ENCODE measurements at places on chromosomes 4 and X.

DNA sequence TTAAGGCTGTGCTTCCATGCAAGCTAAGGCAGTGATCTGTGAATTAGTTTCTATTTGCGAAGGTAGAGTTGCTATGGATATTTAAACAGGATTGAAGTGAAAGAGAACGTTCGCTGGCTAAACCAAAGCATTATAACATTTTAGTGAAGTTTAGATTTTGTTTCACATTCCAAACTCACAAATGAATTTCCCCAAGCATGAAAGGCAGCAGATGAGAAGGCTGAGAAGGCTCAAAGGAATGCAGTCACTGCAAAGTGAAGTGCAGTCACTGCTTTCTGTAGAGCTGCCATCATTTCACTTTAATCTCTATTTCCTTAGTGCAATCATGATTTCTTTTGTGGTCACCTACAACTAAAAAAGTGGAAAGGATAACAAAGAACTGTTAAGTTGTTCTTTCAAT is 334.7 kb upstream of the NR3C2 start:
- DNase-seq = no peak

DNA sequence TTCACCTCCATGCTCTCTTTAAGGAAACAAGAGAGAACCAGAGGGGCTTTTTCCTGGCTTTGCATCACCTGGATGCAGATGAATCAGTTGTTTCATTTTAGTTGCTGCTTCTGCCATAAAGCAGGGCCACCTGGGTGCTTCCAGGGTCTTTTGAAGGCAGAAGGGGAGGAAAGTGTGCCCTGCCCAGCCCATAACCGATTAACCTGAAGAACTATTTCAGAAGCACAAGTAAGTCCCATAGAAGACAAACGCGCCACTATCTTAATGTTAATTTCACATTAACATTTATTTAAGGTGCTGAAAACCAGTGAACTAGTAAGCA is 32.1 kb downstream of the IRF2 start:
- DNase-seq = no peak

DNA sequence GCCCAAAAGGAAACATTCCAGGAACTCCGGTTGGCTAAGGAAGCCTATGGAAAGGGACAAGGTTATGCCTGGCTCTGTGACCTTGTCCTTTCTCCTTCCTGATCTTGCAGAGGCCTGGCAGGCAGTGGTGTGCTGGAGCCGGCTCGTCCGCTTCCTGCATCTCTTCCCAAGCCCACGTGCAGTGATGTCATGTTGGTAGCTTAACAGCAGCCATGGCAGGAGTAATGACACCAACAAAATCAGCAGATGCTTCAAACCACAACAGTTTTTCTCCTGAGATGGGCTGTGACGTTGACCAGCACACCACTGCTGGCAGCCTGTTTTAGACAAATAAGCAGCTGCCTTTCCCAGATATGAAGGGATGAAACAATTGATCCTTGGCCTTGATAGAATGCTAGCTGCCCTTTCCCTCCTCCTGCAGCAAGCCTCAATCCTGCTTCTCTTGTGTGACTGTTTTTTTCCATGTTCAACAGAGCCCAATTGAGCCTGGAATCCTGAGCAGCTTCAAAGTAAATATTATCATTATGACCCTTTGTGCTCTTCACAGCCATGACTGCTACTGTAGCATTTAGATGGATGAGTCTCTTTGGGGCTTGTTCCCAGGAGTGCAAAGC is 23.4 kb downstream of the SEPTIN6 start:
- no peak for DNase-seq

GRCh38 chr4:26108054-26108453 is 194.0 kb downstream of the SMIM20 start:
- DNase-seq = no peak

DNA sequence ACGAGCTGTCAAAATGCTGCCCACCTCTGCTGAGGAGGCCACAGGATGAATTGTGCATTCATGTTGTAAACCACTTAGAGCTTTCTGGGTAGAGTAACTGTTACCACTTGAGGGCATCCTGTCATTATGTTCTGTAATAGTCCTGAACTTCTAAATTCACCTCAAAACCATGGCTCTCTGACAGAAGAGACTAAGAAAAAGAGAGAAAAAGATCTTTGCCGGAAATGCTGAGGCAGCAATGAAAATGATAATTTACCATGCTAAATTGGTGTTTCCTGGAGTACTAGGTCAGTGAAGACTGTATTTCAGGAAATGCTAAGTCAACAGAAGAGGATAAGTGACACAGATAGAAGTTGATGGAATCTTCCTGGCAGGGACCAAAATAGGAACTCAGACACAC is 942.3 kb upstream of the SLIT2 start:
- DNase-seq = no peak
